CD8-positive, alpha-beta memory T cell (primary cell): ENCODE measurements at places on chromosomes 13 and 19.

DNA sequence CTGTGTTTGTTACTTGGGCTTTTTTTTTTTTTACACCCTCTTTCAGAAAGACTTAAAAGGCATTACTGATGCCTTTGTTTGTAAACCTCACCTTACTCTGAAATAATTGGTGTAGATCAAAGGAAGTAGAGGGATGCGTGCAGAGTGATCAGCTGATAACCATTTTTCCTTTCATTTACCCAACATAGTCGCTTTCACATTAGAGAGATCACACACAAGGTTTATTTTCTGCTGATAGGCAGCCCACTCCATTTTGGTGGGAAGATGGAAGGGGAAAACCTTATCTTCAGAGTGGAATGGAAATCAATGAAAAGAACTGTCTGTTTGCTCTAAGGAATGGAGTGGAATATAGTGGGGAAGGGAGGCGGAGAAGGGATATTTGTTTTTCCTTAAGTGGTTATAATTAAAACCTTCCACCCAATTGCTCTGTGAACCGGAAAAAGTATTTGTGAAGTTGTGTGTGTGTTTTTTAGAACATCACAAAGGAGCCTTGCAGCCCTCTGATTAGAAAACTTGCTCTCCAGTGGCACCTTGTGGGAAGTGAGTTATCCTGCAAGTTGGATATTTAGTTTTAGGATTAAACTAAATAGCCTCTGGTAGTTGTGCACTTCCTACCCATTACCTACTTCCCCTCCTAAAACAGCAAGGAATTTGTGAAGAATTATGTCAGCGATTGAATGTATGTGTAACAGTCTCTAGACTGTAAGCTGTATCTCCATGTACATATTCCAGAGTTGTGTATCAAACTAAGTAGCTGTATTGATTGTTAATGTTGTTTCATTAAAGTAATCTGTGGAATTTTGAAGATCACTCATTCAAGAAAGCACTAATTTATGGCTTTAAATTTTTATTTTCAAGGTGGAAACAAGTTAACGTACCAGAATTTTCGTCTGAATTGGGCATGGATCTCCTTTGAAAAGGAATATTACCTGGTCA lies 76.8 kb downstream of the FREM2 start:
- no peak for DNase-seq

GRCh38 chr19:51311351-51312257 lies at the start of gene IGLON5:
TSS of gene IGLON5 (plus strand) at chr19:51311644. CDS start at chr19:51311848, 204 bp downstream.
- DNase-seq, result no peak

DNA sequence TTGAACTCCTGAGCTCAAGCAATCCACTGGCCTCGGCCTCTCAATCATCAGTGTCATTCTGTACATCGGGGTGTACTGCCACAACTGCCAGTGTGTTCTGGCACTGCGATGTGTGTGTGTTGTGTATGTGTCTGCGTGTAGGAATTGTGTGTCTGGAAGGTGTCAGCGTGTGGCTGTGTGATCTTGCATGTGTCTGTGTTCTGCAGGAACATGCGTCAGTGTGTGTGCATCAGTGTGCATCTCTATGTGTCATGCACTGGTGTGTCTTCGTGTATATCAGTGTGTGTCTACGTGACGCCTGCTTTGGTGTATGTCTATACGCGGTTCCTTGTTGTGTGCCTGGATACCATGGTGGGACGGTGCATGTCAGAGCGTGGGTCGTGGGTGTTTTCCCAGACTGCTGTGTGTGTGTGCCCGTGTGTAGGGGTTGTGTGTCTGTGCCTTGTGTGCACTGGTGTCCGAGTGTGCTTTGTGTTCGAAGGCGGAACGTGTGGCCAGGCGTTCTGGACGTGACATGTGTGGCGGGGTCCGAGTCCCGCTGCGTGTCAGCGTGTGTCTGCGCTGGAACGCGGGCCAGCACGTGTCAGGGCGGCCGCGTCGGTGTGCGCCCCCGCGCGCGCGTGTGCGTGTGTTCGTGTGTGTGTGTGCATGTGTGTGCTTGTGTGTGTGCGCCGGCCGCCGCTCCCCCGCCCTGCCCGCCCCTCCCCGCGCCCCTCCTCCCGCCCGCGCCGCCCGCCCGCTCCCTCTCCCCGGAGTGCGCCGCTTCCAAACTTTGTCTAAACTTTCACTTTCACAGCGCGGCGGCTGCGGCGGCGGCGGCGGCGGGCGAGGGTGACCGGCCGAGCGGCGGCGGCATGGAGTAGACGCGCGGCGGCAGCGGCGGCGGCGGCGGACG lies at the start of gene NFIX:
TSS of gene NFIX (plus strand) at position 775 of the 895 bp plus-strand sequence. CDS start 363 bp downstream, outside the sequence.
- peak; percentile 55 for DNase-seq

GRCh38 chr13:81293594-81294164 lies 952.8 kb upstream of the SPRY2 start:
- no peak for DNase-seq

DNA sequence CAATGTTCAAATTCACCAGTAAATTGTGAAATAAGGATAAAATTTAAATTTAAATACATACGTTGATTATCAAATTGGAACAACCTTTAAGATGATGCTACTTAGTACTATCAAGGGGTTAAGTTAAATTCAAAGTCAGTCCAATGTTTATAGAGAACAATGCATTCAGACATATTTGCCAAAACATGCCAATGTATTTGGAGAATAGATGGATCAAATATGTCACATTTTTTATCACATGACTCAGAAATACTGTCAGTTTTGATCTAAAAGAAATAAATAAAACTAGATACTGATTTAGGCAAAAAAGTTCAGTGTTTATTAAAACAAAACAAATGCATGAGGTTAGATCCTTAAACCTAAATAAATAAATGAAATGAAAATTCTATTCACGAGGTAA lies 281.2 kb downstream of the SLITRK5 start:
- no peak for DNase-seq

- DNase-seq, result no peak
Observed at GRCh38 chr13:91729859-91730258, 331.4 kb downstream of the GPC5 start.

GRCh38 chr19:35650581-35650980 lies 2.5 kb downstream of the COX6B1 start:
- DNase-seq, result no peak

- DNase-seq, result no peak
Observed at GRCh38 chr19:7861619-7862412, 12.4 kb downstream of the PRR36 start.

DNA sequence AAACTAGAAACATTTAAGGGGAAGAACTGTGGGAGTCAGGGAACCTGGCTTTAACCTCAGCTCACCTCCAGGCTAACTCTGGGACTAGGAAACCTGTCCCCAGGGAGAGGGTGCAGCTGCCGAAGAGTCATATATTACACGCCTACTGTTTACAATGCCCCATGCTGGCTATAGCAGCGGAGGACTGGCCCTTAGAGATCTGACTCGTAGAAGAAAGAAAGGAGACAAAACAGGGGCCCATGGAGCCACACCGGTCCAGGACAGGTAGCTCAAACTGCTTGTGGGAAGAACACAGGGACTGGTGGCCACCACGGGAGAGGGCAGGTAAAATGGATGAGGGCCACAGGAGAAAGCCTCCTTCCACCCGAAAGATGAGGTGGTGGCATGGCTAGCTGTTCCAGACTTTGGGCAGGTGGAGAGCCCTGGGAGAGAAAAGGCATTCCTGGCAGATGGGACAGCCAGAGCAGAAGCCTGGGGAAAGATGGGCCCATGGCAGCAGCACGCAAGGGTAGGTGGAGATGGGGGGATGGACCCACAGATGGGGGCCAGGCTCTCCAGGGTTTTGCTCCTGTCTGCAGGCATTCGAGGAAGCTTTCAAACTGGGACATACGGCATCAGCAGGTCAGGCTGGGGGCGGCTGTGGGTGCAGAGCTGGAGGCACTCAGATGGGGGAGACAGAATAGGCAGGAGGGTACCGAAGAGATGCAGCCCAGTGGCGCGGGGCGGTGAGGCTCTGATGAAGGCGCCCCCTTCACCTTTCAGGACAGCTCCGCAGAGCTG lies 69.5 kb downstream of the LATS2 start:
- no peak for DNase-seq

DNA sequence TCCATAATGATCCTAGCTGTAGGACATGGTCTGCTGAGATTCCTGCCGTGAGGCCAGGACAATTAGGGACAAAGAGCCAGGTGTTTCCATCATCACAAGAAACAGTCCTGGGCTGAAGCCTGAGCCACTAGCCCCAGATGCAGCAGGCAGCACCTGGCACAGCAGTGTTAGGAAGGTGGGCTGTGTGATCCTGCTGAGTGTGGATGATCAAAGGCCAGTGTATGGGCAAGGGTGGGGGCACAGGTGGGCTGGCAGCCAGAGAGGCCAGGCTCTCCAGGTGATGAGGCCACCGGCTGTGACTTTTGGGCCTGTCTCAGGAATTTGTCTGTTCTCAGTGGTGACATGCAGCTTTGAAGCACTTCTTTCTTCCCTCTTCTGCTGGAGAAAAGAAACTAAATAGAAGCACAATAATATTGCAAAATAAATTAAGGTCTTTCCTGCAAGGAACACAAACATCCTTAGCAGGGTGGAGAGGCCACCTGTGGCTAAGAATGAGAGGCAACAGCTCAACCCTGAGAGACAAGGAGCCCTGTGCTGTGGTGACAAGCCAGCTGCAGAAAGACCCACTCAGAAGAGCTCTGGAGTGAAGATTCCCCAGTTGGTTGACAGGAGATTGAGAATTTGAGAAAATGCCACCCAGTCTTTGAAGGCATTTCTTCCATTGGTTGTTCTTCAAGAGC lies 127.6 kb downstream of the KATNAL1 start:
- no peak for DNase-seq

- no peak for DNase-seq
Observed at GRCh38 chr13:35646056-35646774, 169.7 kb upstream of the MAB21L1 start.

DNA sequence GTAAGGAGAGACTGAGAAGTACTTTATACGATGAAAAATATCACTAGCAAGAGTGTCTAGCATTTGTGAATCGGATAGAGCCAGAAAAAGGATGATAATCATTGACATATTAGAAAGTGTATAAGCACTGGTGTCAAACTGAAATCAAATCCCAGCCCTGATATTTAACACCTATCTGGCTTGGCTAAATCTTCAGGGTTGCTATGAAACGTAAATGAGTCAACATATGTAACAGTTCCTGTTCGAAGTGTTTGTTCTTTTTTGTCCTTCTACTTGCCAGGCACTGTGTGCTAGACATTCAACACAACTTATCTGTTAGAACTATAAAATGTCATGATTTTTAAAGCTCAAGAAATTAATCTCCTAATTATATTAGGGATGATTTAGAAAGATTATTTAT lies 40.8 kb downstream of the SERPINE3 start:
- no peak for DNase-seq

DNA sequence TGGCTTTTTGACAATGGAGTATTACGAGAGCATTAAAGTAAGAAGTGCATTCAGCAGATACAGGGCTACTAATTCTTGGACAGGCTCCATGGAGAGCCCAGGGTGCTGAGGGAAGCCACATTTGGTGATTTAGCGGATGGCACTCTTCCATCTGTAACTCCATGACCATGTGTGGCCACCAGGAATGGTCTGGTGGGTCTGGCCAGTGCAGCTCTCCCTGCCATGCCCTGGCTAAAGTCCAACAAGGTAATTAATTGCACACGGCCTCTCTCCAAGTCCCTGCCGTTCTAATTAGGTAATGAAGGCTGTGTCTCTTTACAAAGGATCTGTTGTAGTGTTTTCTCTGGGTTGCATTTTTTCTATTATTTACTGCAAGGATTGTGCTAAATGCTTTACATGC lies 4.3 kb upstream of the ZFR2 start:
- no peak for DNase-seq

DNA sequence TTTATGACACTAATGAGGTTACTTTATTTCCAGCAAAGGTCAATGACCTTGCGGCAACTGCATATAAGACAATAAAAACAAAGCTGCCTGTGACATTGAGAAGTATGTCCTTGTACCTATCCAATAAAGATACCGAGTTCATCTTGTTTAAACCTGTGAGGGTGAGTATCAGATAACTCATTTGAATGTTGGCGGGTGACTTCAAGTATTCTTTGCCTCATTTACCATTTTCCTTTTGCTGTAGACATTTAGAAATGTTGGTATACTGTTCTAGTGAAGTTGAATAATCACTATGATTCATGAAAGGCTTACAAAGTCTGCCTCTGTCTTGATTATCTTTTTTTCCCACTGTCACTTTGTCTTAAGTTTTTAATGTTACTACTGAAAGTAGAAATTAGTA lies 65.0 kb downstream of the COG3 start:
- no peak for DNase-seq

DNA sequence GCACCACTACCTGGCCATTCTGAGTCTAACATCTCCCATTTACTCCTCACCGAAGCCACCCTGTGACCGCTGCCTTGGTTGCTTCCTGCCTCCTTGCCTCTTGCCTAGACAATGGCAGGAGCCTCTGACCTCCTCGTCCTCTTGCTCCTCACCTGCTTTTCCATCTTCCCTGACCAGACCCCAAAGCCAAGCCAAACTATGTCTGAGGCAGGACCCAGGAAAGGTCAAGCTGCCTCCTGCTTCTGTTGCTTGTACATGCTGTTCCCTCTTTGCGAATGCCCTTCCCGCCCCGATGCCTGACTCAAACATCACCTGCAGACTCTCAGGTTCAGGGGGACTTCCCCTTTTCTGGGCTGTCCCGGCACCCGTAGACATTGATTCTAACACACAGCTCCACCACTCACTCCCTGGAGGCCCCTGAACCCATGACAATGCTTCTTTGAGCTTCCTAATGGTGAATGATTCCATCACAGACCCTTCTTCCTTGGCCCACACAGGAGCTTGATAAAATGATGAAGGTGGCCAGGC lies 60.8 kb downstream of the F2RL3 start:
- DNase-seq, result no peak

DNA sequence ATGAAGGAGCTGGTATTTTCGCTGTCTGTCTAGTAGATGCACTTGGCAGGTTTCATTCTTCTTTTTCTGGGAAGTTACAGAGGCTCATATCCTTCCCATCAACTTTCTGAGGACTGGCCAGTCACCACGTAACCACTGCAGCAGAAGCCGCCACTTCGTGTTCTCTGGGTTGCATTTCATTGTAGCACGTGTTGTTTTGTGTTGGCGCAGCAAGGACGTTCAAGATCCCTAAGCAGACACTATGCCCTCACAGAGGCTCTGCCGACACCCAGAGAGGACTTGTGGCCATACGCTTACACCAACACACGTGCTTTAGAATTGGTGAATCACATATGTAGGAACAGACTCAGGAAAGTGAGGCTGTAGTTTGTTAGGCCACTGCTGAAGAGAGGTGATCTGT lies 42.2 kb upstream of the TEX29 start:
- DNase-seq, result no peak

DNA sequence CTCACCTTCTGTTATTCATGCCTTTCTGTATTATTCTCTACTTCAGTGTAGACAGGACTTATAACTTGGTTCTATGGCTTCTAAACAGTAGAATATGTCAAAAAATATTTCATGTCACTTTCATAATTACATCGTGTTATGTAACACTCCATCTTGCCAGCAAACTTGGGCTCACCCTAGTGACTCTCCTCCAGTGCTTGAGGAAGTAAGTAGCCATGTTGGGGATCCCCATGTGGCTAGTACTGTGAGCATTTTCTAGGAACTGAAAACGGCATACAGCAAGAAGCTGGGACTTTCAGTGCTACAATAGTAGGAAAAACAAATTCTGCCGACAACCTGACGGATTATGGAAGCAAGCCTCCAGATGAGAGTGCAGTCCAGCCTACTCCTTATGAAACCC lies 495.6 kb downstream of the SLITRK6 start:
- DNase-seq, result no peak

- DNase-seq, result no peak
Observed at GRCh38 chr19:14516746-14517438, 1.3 kb downstream of the DNAJB1 start.
